ENCODE measurements at places on chromosomes 12 and 14.

GRCh38 chr12:97535582-97535981, 73.0 kb downstream of the RMST start:
- peak; percentile 17 for DNase-seq

- DNase-seq = no peak
Measured at GRCh38 chr14:82190742-82191141, 657.1 kb upstream of the SEL1L start.

DNA sequence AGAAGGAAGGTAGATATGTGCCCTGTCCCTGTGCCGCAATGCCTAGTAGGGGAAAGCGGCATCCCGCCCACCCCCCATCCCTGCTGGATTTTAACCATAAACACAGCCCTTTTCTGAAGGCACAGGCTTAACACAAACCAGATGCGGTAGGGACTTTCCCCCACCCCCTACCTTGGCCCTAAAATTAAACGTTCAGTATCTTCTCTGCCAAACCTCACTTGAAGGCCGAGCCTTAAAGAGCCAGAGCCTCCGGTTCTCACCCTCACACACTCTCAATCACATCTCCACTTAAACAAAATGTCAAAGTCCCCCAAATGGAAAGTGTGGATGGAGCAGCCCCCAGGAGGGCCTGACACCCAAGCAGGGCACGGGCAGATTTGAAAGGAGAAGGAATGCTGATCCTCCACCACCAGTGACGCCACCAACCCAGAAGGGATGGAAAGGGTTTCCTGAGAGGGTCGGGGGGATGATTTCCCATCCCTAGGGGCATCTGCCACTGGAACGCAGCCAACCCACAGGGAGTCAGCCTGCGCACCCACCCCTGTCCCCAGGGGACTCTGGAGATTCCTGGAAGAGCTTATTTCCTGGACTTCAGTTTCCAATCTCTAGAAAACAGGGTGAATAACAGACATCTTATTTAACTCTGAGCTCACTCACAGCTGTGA, 26.4 kb downstream of the ACTN1 start:
- peak; percentile 71 for DNase-seq

DNA sequence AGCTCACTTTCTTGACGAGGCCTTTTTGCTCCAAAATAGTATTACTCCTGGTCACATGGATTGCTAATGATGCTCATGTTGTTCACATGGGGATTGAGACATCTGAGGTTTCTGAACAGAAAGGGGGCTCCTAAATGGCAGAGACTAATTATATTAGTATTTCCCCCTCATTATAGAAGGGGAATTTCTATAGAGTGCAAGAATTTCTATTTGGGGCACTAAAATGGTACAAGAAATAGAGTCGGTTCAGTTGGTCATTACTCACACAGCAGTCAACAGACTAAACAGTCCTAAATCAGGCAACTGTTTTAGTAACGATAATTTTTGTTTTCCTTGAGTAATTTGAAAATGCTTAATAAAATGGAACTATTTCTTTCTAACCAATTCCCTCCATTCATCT, 108.9 kb downstream of the DACT1 start:
- no peak for DNase-seq

- peak; percentile 76 for DNase-seq
Measured at GRCh38 chr14:74018174-74018585, 908 bp downstream of the ENTPD5 start.

DNA sequence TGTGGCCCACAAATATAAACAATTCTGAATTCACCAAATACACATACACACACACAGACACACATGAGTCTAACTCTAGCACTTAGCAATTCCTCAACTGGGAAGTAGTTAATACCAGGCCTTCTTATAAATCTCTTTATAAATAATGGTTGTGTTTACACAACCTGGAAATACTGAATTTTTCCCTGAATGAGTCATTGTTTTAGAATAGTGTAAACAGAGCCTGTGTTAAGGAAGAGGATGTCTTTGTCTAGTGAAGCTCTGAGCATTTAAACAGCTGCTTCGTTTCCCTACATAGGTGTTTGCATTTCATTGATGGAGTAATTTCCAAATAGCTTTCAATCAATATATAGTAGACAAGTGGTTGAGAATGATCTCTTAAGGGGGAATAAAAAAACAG, 218.8 kb downstream of the BTG1 start:
- DNase-seq = peak; percentile 82

Measured in iris pigment epithelial cell (primary cell).